ENCODE measurements at places on chromosomes 13 and 19. TPM values are rescaled to one million over a fixed set of nuclear protein-coding genes. Genes with fewer than 3 reads are reported as not detected.

DNA sequence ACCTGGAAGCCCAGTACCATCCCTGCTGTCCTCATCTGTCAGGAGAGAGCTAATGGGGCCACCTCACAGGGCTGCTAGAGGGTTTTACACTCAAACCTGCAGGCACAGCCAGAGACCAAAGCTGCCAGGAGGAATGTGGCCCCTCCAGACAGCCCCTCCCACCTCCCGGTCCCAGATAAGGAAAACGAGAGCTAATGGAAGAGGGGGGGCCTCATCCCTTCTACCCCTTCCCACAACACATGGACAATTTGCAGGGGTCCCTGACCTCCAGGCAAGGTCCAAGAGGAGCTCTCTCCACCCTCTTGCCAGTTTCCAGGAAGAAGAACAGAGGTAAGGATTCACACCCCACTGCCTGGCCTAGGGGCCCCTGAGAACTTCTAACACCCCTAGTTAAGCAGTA is 1.6 kb upstream of the PEPD start:
- no peak for DNase-seq
- H3K27me3 ChIP-seq, result peaks cover 19% of the 10 kb centered on the region
- peaks cover 18% of the 10 kb centered on the region for H3K4me1 ChIP-seq
- H3K4me3 ChIP-seq, result no peak overlapping the region
- no peak overlapping the region for H3K27ac ChIP-seq

DNA sequence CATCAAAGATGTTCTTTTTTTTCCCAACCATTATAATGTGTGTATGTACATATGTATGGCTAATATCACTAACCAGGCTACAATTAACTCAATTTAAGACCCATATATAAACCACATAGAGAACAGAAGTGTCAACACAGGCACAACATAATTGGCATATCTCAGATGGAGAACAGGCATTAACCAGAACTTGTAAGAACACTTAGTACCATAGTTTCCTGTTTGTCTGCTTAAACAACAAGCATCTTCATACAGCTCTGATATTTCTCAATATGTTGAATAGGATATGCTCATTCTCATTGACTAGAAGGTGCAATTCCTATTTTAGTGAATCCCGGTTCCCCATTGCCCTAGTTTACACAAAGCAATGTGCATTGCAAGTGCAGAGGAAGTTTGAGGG is 116.9 kb upstream of the EDNRB start:
- no peak overlapping the region for H3K4me3 ChIP-seq
- no peaks in the 10 kb centered on the region for H3K27me3 ChIP-seq
- no peak overlapping the region for H3K27ac ChIP-seq

DNA sequence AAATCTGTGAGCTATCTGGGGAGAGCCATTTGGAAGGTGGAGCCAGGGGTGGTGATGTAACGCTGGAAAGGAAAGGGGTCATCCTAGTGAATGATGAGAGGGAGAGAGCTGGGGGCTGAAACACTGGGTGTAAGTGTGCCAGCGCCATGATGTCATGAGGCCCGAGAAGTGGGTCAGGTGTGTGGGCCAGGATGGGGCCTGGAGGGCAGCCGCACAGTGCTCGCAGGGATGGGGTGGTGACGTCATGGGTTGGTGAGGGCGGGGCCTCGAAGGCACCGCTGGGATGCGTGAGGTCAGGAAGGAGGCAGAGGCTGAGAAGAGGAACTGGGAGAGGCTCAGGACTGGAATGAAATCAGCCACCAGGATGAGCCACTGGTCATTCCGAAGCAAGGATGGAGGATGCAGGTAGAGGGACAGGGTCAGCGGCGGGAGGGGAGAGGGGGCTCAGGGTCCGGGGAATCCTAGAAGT is 4.4 kb downstream of the CCDC61 start:
- peaks cover 15% of the 10 kb centered on the region for H3K4me1 ChIP-seq
- no peak for DNase-seq
- peak overlapping the region; percentile 33 for H3K4me3 ChIP-seq
- H3K27ac ChIP-seq, result no peak overlapping the region
- H3K36me3 ChIP-seq, result peaks cover 8% of the 10 kb centered on the region

- H3K4me1 ChIP-seq, result no peaks in the 10 kb centered on the region
- H3K27ac ChIP-seq, result no peak overlapping the region
- no peak overlapping the region for H3K4me3 ChIP-seq
- no peak for DNase-seq
Observed at GRCh38 chr19:45276284-45276687, 25.2 kb downstream of the MARK4 start.

The COMP gene
- total RNA-seq, result 6.1 TPM

DNA sequence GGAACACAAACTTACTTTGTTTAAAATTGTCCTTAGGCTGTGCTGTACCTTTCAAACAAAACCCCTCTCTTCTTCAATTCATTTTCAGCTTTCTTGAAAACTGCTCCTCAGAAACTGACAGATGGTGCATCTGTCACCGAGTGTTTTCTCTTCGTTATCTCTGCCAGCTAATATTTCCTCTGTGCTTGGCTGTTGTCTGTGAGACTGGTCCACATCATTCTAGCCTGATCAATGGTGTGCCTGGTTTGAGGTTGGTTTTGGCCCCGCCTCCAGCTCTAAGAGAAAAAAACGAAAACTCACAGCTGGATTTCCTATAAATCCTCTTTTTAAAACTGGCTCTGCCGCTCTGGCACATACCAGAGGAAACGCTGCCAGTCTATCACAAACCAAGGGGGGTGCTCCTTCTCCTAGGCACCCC is 79.7 kb downstream of the STARD13 start:
- H3K4me1 ChIP-seq, result peaks cover 76% of the 10 kb centered on the region
- H3K27me3 ChIP-seq, result no peaks in the 10 kb centered on the region
- H3K27ac ChIP-seq, result peak overlapping the region; percentile 75

DNA sequence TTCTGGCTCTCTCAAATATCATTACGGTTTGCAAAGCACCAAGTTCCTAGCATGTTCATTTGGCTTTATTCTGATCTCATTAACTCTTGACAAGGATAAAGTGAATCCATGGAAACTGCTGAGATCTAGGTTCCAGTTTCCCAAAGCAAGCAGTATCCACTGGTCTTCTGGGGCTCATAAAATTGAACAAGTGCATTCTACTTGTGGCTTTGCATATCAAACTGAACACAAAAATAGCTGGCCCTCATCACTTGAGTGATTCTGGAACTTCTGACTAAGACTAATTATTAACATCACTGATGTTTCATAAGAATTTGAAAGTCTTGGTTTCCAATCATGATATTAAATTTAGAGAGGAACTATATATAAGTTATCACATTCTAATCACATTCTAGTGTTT is 6.3 kb upstream of the KCTD12 start:
- no peak overlapping the region for H3K4me3 ChIP-seq
- no peak overlapping the region for H3K27ac ChIP-seq
- DNase-seq, result no peak
- peaks cover 4% of the 10 kb centered on the region for H3K27me3 ChIP-seq

DNA sequence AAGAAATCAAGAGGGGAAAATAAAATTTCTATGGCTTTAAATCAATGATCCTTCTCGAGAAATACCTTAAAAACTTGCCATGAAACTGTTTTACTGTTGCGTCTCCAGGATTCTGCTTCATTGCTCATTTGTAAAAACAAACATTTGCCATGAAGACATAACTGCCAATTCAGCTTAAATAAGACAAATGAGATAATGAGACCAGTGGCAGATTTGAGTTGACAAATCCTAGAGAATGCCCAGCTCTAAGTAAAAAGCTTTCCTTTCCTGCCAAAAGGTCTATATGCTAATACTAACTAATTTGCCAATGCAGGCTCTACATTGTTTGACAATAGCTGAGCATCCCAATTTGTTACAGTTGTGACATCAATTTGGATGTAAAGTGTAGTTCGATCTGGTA is 400.5 kb upstream of the PCDH9 start:
- DNase-seq, result no peak
- no peaks in the 10 kb centered on the region for H3K27me3 ChIP-seq
- no peaks in the 10 kb centered on the region for H3K36me3 ChIP-seq

GRCh38 chr13:66014771-66015170 is 1215.4 kb downstream of the PCDH9 start:
- no peak overlapping the region for H3K27ac ChIP-seq
- no peaks in the 10 kb centered on the region for H3K27me3 ChIP-seq
- H3K4me3 ChIP-seq, result no peak overlapping the region
- peaks cover 8% of the 10 kb centered on the region for H3K4me1 ChIP-seq

The FCAR gene
- total RNA-seq, result not detected

- H3K27ac ChIP-seq, result no peak overlapping the region
- peaks cover 57% of the 10 kb centered on the region for H3K36me3 ChIP-seq
- H3K4me3 ChIP-seq, result no peak overlapping the region
- peaks cover 9% of the 10 kb centered on the region for H3K27me3 ChIP-seq
Observed at GRCh38 chr13:20980430-20980829, 77.9 kb upstream of the XPO4 start.

The LILRB2 gene
- not detected for total RNA-seq

DNA sequence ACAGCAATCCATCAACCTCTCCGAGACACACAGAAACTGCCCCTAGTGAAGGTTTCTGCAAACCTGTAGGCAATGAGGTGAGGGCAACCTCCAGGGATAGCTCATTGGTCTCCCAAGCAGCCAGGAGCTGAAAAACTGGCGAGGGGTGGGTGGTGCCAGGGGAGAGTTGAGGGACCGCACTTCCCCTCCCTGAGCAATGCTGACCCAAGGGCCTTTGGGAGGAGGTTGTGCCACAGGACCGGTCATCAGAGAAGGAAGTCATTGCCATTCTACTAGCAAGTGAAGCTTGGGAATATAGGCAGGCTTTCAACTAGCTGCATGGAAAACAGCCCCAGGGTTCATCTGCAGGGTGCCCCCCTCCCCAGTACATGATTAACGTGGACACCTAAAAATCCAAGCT is 23.1 kb upstream of the MED4 start:
- no peak overlapping the region for H3K27ac ChIP-seq
- H3K36me3 ChIP-seq, result no peaks in the 10 kb centered on the region
- H3K4me3 ChIP-seq, result no peak overlapping the region
- H3K27me3 ChIP-seq, result peaks cover 8% of the 10 kb centered on the region
- DNase-seq, result no peak
- H3K4me1 ChIP-seq, result peaks cover 12% of the 10 kb centered on the region

DNA sequence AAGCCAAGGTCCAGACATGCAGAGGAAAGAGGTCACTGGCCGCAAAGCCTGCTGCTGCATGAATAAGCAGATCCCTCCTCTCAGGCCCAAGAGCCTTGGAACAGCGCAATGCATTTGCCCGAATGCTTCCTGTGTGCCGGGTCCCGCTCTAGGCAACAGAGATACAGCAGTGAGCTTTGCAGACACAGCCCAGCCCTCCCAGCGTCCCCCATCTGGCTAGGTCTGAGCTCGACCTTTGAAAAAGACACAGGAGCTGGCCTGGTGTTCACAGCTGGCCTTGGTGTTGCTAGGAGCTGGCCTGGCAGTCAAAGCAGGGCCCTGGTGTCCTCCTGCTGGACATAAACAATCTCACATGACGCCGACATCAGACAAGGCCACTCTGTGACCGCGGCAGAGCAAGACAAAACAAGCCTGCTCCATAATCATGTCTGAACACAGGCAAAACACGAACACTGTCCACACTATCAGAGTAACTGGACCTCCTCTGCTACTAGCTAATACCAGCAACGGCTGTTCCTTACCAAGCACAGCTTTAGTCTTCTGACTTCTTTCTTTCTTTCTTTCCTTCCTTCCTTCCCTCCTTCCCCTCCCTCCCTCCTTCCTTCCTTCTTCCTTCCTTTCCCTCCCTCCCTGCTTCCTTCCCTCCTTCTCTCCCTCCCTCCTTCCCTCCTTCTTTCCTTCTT is 5.7 kb upstream of the PEX11G start:
- H3K4me1 ChIP-seq, result peaks cover 27% of the 10 kb centered on the region
- peak overlapping the region; percentile 69 for H3K27ac ChIP-seq
- peak overlapping the region; percentile 24 for H3K4me3 ChIP-seq
- H3K27me3 ChIP-seq, result peaks cover 10% of the 10 kb centered on the region
- DNase-seq, result no peak

The MCEMP1 gene
- total RNA-seq, result not detected

GRCh38 chr19:18969931-18970659 is 29.1 kb upstream of the HOMER3 start:
- peaks cover 4% of the 10 kb centered on the region for H3K36me3 ChIP-seq
- no peak for DNase-seq
- peaks cover 45% of the 10 kb centered on the region for H3K4me1 ChIP-seq
- peak overlapping the region; percentile 34 for H3K4me3 ChIP-seq
- peaks cover 2% of the 10 kb centered on the region for H3K27me3 ChIP-seq

The CBY2 gene
- not detected for total RNA-seq

The APLP1 gene
- total RNA-seq, result 26.0 TPM

The SPRED3 gene
- total RNA-seq, result 13.0 TPM

GRCh38 chr13:80011448-80012212 is 329.3 kb downstream of the SPRY2 start:
- no peak for DNase-seq
- H3K4me1 ChIP-seq, result peaks cover 18% of the 10 kb centered on the region
- H3K36me3 ChIP-seq, result no peaks in the 10 kb centered on the region

The NXNL1 gene
- not detected for total RNA-seq

DNA sequence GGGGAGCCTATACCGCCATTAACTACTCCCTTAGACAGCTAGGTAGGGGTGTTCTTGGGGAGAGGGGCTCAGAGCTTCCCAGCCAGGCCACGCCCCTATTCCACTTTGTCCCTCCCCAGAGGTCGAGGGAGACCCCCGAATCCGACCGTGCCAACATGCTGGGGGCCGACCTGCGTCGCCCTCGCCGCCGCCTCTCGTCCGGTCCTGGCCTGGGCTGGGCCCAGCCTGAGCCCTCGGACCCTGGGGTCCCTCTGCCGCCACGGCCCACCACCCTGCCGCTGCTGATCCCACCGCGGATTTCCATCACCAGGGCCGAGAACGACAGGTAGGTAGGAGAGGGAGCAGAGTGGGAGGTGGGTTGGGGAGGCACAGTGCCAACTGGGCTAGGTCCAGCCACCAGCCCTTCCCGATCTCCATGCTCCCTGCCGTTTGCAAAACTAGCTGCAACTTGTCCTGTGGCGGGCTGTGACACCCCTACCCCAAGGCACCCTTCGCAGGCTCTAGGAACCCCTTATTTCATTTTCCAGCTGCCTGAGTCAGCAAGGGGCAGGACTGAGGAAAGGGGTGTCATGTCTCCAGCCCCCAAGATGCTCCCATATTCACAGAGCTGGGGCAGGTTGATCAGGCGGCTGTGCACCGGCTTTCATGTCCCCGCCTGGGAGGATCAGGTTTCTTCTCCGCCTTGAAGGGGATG is 2.6 kb upstream of the PDE4A start:
- peak overlapping the region; percentile 14 for H3K27ac ChIP-seq
- peak overlapping the region; percentile 67 for H3K4me3 ChIP-seq
- peaks cover 8% of the 10 kb centered on the region for H3K27me3 ChIP-seq

- no peaks in the 10 kb centered on the region for H3K36me3 ChIP-seq
- H3K4me3 ChIP-seq, result peak overlapping the region; percentile 51
- H3K4me1 ChIP-seq, result no peaks in the 10 kb centered on the region
- DNase-seq, result peak; percentile 62
Observed at GRCh38 chr19:17841810-17842662, 5.7 kb downstream of the JAK3 start.

DNA sequence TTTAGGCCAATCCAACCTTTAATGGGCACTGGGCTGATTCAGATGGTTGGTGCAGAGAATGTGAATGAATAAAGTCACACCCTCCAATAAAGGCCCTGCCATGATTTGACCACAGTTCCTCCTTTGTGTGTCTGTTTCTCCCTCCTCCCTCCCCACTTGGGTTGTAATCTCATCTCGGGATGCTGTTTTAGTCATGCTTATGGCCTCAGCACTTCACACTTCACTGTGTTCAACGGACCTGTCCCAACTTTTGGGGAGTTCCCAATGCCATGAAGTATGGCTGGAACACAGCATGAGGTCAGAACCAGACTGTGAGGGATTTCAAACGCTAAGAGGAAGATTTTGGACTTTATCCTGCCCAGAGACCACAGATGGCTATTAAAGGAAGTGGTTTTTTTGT is 5.6 kb upstream of the RAB8A start:
- peak overlapping the region; percentile 70 for H3K27ac ChIP-seq
- peaks cover 23% of the 10 kb centered on the region for H3K36me3 ChIP-seq
- H3K27me3 ChIP-seq, result peaks cover 22% of the 10 kb centered on the region
- H3K4me3 ChIP-seq, result no peak overlapping the region

- no peak overlapping the region for H3K4me3 ChIP-seq
- H3K27ac ChIP-seq, result no peak overlapping the region
- 0 out of 2 replicates have a peak, but pooled peaks cover 5% of the 10 kb centered on the region for H3K36me3 ChIP-seq
- H3K4me1 ChIP-seq, result no peaks in the 10 kb centered on the region
Observed at GRCh38 chr19:16721051-16721450, 1.4 kb downstream of the NWD1 start.

All from HFFc6 (cell line).